Eye (tissue), 1 donor: ENCODE measurements at places on chromosomes 2 and 18.

DNA sequence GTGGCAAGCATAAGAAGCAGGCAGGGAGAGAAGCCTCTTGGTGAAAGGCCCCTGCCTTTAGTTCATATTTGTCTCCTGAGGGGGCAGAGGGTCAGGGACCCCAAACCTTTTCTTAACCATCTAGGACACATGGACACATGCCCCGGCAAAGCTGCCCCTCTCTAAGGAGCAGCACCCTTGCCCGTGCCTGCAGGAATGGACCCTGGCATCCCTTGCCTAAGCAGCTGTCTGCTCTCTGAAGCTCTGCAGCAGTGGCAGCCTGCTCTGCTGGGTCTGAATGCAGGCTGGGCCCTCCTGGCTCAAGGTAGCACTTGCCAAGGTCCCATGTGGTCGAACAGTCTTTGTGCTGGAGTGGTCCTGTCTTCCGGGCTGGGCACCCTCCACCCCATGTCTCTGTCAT, 174.4 kb downstream of the CELF4 start:
- no peak for DNase-seq

DNA sequence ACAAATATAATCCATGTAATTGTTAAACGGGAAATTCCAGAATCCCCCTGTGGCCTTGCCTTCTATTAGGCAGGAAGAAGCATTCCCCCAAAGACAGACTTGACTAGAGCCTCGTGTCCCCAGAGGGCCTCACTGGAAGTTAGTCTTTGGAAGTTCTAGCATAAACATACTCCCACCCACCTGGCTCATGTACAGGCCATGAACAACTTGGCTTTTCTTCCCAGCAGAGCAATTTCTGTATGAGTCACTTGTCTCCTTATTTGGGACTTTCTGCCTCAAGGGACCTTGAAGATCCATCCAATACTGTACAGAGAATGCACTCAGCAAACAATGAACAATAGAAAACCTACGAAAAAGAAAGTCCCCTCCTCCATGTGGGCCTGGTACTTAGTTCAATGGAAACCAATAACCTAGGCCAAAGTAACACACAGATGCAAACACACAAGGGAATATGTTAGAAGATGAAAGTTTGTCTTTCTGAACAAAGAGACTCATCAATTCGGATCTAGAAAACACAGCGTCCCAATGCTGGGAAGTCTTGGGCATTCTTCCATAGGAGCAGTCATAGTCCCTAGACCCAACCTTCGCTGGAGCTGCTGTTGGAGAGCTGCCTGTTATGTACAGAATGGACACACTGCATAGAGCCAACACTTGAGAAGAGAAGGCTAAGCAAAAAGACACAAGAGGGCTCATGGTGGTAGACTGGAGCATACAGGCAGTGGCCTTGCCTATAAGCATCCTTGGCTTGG, 303.5 kb downstream of the HRH4 start:
- no peak for DNase-seq

GRCh38 chr2:169448316-169448715, 31.0 kb upstream of the BBS5 start:
- DNase-seq = no peak

DNA sequence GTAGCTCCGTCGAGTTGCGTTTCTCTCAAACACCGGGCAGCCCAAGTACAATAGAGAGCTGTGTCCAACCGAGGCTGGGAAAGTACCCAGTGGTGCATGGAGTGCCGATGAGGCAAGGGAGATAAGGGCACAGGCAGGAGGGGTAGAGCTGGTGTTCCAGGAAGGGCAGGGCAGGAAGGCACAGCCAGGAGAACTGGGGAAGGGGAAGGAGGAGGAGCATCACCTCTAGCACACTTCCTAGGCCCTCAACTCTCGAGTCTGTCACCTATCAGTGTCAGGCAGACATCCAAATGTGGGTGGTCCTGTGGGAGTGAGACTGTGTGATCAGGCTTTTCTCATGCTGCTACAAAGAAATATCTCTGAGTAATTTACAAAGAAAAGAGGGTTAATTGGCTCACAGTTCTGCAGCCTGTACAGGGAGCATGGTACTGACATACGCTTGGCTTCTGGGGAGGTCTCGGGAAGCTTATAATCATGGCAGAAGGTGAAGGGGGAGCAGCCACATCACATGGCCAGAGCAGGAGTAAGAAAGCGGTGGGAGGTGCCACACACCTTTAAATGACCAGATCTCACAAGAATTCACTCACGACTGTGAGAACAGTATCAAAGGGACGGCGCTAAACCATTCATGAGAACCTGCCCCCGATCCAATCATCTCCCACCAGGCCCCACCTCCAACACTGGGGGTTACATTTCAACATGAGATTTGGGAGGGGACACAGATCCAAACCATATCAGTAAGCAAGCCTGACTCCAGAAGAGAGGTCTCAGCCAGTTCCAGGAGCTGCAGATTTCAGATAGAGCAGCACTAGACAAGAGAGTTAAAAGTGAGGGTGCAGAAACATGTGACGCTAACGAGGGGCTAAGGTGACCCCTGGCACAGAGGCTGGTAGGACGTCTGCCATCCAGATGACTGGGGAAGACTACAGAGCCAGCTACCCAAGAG, 75.7 kb downstream of the MBOAT2 start:
- DNase-seq = peak; percentile 18

GRCh38 chr2:102122115-102122514, 20.4 kb upstream of the IL1R1 start:
- no peak for DNase-seq

DNA sequence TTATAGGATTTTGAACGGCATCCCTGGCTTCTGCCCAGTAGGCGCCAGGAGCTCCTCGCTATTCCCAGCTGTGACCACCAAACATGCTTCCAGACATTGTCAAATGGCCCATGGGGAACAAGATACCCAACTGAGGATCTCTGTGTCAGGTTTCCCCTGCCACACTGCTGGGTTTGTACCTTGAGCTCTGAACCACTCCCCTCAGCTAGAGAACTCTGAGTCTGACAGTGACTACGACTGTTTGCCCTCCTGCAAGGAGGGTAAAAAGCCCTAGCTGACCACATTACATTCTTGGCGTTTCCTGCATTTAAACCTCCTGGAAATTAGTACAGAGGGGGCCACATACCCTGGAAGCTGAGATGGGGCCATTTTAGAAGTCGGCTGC, 12.4 kb downstream of the LRRFIP1 start:
- no peak for DNase-seq

GRCh38 chr2:133316557-133316956, 251.7 kb downstream of the NCKAP5 start:
- no peak for DNase-seq

- no peak for DNase-seq
Observed at GRCh38 chr2:69639266-69639665, 4.3 kb downstream of the AAK1 start.
